ENCODE measurements at places on chromosomes 5 and 9.
A peak's percentile ranks its signal among the peaks of the same experiment; 100 is the strongest.

GRCh38 chr5:96624596-96624995 is 37.6 kb upstream of the CAST start:
- DNase-seq, result no peak

- peak; percentile 12 for DNase-seq
Measured at GRCh38 chr9:89601856-89602562, 2.8 kb upstream of the GADD45G start.

DNA sequence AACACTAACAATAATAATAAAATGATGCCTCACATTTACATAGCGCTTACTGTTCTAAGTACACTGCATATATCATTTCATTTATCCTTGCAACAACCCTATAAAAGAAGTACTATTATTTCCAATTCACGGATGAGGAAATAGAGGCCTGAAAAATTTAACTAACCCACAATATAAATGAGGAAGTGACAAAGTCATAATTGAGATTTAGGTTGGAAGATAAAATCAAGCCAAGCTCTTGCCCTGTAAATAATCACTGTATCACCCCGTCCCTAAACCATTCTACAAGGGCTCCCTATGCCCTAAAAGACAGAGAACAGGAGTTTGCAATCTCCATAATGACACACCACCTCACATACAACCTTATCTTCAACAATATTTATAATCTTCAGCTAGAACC is 49.6 kb downstream of the STRBP start:
- DNase-seq, result no peak

- no peak for DNase-seq
Measured at GRCh38 chr9:121298016-121298538, 30.1 kb downstream of the GSN start.

- DNase-seq, result no peak
Measured at GRCh38 chr5:35890021-35891020, 33.6 kb downstream of the IL7R start.

DNA sequence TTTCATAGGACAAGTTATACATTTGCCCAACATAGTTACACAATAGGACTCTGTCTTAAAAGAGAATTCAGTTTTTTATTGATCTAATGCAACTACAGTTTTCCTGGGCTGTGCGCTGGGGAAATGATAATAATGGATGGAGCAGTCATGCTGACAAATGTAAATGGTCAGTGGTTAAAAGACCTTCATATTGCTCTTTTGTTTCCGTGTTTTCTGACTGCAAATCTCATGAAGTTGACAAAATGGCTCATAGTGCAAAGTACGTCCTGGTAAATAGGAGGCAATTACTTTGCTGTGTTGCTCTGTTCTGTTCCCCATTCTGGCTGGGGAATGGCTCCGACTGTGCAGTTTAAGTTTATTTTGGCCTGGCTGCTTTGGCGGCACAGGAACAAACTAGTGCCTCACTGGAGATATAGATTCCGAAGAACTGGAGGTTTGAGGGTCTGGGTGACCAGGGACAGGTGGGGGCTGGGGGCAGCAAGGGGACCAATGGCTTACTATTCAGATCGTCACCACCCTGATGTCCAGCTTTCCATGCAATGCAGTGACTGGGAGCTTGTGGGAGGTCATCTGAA is 54.3 kb downstream of the PTTG1 start:
- no peak for DNase-seq

DNA sequence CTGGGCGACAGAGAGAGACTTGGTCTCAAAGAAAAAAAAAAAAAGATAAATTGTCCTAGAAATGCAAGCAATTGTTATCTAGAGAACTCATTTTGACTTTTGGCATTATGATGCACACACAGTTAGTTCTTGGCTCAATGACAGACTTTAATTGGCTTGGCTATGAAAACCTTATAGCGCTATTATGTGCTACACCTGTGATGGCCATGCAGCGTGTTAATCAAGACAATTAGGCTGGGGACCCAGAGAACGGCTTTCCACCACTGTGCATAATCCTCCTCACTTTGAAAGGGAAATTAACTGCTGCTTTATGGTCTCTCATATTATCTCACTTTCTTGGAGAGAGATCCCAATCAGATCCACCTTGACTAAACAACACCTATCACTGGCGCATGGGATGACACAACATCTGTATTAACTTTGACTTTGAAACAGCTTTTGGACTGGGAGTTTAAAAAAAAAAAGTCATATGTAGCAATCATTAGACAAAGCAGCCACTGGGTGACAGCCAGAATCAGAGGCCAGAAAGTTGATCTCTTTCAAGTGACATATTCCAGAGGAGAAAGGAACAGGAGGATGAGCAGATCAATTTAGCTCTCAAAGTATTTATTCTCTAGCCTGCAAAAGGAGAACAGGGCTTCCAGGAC is 132.5 kb downstream of the PPP2R2B start:
- DNase-seq, result no peak

DNA sequence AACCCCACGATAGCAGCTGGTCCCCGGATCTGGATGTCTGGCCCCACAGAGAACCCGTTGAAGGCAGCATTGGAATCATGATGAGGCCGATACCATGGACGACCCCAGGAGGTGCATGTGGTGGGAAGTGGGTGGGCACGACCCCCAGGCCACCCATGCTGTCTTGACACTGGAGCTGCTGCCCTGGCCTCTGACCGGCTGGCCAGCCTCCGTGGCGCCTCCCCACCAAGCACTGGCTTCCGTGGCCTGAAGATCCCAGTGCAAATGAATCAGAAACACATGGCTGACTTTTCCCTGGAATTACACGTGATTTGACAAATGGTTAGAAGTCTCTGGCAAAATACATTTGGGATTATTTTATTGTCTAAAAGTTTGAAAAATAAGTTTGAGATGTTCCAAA is 259.0 kb upstream of the IRX1 start:
- DNase-seq, result no peak

DNA sequence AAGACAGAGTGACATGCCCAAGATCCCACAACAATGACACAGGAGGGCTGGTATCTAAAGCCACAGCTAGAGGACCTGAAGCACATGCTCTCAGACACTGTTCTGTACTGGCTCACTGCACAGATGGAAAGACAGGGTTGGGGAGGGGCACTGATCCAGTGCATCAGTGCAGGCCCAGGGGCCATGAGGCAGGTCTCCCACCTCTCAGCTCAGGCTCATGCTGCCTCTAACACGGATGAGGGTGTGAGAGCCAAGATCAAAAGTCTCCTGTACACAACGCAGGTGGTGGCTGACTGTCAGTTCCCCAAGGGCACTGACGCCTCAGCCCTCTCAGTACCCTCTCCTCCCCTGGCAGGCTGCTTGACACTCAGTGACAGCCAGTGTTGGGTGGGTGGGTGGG is 10.9 kb downstream of the RAPGEF1 start:
- DNase-seq, result peak; percentile 70

All from activated T-cell treated with anti-CD3 and anti-CD28 coated beads, Interleukin-2, amount 50 U/mL, for 1 hour (primary cell).